Caco-2 (cell line): ENCODE measurements at places on chromosomes 6 and 20. TPM values are rescaled to one million over a fixed set of nuclear protein-coding genes. Genes with fewer than 3 reads are reported as not detected.

GRCh38 chr20:18223409-18223808 lies 64.9 kb upstream of the ZNF133 start:
- no peaks in the 10 kb centered on the region for H3K27me3 ChIP-seq
- no peak for DNase-seq
- no peak overlapping the region for H3K27ac ChIP-seq
- no peak overlapping the region for H3K4me3 ChIP-seq
- H3K36me3 ChIP-seq = no peaks in the 10 kb centered on the region

The FNDC1 gene
- total RNA-seq = not detected in 2 replicates

- H3K4me3 ChIP-seq = no peak overlapping the region
- no peak for DNase-seq
- H3K36me3 ChIP-seq = no peaks in the 10 kb centered on the region
- no peaks in the 10 kb centered on the region for H3K4me1 ChIP-seq
- H3K27me3 ChIP-seq = no peaks in the 10 kb centered on the region
Observed at GRCh38 chr6:158920311-158920905, 79.6 kb downstream of the RSPH3 start.

DNA sequence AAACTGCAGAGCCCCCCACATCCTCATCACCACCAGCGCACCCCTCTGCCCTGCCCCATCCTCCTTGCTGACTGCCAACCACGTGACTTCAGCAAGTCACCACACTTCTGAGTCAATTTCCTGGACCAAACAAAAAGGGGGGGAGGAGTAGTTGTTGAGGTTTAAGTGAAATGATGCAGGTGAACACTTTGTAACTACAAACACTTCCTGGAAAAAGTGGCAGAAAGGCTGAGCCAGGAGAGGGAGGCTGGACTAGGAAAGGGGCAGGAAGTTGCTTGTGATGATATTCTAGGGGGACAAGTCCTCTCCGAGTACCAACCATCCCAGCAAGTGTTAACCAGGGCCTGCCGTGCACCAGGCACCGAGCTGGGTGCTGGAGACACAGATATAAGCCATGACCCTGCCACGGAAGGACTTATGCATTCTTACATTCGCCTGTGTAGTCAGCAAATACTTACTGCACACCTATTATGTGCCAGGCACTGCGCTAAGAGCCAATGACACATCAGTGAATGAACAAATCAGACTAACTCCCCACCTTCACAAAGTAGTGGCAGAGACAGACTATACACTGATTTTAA lies 67.3 kb downstream of the PREX1 start:
- H3K27ac ChIP-seq = no peak overlapping the region
- no peak overlapping the region for H3K4me3 ChIP-seq
- H3K27me3 ChIP-seq = no peaks in the 10 kb centered on the region
- H3K4me1 ChIP-seq = no peaks in the 10 kb centered on the region

The MEI4 gene
- total RNA-seq = not detected in 2 replicates

GRCh38 chr6:170011204-170012036 lies 260.0 kb downstream of the ERMARD start:
- H3K27ac ChIP-seq = no peak overlapping the region
- H3K27me3 ChIP-seq = no peaks in the 10 kb centered on the region
- no peaks in the 10 kb centered on the region for H3K36me3 ChIP-seq
- H3K4me1 ChIP-seq = no peaks in the 10 kb centered on the region
- no peak overlapping the region for H3K4me3 ChIP-seq

DNA sequence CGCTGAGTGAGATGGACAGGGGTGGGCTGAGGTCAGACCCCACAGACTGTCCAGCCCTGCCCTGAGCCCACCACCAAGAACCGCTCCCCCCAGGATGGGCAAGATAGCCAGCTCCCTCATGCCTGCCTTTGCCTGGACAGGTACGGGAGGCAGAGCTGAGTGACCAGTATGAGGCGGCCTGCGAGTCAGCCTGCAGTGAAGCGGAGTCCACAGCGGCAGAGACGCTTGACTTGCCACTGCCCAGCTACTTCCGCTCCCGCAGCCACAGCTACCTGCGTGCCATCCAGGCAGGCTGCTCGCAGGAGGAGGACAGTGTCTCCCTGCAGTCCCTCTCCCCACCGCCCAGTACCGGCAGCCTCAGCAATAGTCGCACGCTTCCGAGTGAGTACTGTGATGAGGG lies 94.8 kb upstream of the MYL9 start:
- H3K4me3 ChIP-seq = no peak overlapping the region
- H3K36me3 ChIP-seq = no peaks in the 10 kb centered on the region
- no peak for DNase-seq
- peaks cover 8% of the 10 kb centered on the region for H3K4me1 ChIP-seq

- no peak overlapping the region for H3K4me3 ChIP-seq
- H3K4me1 ChIP-seq = no peaks in the 10 kb centered on the region
- no peak overlapping the region for H3K27ac ChIP-seq
- H3K36me3 ChIP-seq = no peaks in the 10 kb centered on the region
- no peaks in the 10 kb centered on the region for H3K27me3 ChIP-seq
- DNase-seq = no peak
Observed at GRCh38 chr20:5309971-5310370, 6.8 kb downstream of the PROKR2 start.

DNA sequence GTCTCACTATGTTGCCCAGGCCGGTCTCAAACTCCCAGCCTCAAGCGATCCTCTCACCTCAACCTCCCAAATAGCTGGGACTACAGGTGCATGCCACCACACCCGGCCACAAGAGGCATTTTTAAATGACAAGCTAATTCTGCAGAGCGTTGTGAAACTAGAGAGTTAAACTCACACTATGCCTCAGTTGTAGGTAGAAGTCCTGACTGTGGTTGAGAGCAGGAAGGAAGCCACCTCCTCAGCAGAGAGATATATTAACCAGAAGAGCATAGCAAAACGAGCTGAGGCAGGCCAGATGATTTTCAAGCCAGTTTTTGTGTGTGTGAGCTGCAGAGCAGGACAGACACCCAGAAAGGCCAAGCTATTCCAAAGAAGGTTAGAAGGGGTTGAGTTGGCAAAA lies 150.3 kb downstream of the MBOAT1 start:
- no peak overlapping the region for H3K27ac ChIP-seq
- no peaks in the 10 kb centered on the region for H3K4me1 ChIP-seq
- no peaks in the 10 kb centered on the region for H3K27me3 ChIP-seq
- no peak for DNase-seq
- H3K4me3 ChIP-seq = no peak overlapping the region
- H3K36me3 ChIP-seq = no peaks in the 10 kb centered on the region

The GSTA3 gene
- total RNA-seq = not detected in 2 replicates

DNA sequence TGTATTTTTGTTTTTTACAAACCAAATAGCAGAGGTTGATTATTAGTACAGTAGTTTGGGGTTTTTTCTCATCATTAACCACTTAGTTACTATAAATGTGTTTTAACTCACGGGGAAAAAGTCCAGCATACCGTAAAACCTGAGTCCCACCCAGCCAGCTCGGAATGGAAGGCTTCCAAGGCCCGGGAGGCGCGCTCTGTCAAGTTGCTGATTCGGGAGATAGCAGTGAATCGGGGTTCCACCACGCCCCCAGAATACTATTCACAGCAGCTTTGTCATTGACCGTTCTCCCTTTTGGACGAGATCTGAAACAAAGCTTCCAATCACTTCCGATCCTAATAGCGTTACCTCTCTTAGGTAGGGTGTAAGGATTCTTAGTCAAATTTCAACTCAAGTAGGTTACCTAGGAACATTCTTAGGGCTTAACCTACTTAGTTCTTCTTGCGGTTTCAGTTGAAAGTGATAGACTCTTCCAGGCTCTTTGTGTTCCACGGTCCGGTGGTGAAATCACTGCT lies 232.8 kb upstream of the QKI start:
- no peaks in the 10 kb centered on the region for H3K27me3 ChIP-seq
- no peaks in the 10 kb centered on the region for H3K36me3 ChIP-seq
- H3K4me3 ChIP-seq = no peak overlapping the region
- no peak for DNase-seq
- H3K4me1 ChIP-seq = peaks cover 6% of the 10 kb centered on the region

The MYLK4 gene
- total RNA-seq = 0.65 and 0.75 TPM in 2 replicates
